ENCODE measurements at places on chromosomes 16 and 17.

DNA sequence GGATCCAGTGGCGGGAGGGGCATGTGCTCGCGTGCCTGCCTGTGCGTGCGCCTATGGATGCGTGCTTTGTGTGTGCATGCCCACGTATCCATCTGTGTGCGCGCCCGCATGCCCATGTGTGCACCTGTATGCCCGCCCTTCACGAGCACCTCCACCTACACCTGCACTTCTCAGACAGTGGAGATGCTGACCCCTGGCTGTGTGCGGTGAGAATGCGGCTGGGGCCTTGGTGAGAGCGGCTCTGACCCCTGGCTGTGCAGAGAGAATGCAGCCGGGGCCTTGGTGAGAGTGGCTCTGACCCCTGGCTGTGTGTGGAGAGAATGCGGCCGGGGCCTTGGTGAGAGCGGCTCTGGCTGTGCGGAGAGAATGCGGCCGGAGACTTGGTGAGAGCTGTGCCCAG lies 33.9 kb downstream of the AXIN1 start:
- no peak for DNase-seq

DNA sequence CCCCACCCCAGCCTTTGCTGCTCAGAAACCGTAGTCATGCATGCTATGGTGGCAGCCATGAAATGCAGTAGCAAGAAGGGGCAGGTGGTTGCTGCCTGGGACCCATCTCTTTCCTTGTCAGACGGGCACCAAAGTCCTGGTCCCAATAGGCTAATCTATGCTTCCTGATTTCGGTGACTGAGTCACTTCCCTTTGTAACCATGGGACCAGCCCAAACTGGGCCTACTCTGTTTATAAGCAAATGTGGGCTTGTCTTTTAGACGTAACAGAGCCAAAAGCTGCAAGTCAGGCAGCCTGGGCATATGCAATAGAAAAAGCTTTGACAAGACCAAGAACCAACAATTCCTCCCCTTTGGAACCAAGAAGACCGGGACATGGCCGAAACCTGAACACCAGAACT lies 99.1 kb upstream of the RBBP6 start:
- DNase-seq, result no peak

DNA sequence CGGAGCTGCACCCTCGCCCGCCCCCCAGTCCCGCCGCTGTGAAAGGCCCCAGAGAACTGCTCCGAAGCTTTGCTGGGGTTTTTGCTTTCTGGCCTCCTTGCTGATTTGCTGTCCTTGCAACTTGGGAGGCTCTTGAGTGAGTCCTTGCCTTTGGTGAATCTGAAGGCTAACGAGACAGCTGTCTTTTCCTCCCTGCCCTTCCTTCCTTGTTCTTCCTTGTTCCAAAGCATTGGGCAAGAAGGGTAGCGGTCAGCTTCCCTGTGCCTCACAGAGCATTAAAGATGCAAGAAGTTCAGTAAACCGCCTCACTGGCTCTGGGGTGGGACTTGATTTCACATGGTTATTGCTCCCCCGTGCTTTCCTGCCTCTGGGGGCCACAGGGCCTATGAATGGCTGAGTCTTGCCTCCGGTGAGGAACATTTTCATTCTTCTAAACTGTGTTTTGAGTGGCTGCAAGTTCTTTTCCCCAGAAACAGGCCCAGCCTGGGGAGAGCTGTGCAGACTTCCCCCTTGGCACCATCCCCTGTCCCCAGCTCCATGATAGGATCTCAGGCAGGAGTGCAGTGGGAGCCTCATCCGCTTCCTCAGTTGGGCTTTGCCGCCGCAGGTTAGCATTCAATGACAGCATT lies 1.4 kb downstream of the YPEL2 start:
- peak; percentile 50 for DNase-seq

DNA sequence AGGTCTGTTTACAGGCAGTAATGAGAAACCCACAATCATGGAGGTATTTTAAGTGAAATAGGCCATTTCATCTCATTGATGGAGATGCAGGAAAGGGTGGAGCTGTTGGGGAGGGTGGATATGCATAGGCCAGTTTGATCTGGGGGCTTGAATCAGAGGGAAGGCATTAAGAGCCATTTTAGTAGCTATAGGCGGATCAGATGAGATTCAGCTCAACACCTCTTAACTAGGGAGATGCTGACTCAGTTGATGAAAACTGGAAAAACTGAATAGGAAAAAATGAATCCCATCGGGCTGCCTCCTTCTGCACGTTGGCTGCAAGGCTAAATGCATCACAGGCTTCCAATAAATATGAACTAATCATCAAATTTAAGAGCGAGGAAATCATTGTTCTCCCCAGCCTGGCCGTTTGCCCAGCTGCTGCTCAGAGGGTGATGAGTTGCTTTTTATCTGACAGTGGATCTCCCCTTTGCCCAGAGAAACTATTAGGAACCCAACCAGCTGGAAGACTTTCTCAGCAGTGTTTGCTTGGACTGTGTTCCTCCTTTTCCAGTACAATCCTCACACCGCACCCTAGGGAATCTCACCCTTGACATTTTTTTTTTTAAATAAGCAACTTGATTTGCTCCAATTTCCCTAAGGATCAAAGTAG lies 149.6 kb downstream of the SOX9 start:
- DNase-seq, result peak; percentile 29

GRCh38 chr16:495127-495748 lies 32.3 kb upstream of the CAPN15 start:
- DNase-seq, result peak; percentile 50

DNA sequence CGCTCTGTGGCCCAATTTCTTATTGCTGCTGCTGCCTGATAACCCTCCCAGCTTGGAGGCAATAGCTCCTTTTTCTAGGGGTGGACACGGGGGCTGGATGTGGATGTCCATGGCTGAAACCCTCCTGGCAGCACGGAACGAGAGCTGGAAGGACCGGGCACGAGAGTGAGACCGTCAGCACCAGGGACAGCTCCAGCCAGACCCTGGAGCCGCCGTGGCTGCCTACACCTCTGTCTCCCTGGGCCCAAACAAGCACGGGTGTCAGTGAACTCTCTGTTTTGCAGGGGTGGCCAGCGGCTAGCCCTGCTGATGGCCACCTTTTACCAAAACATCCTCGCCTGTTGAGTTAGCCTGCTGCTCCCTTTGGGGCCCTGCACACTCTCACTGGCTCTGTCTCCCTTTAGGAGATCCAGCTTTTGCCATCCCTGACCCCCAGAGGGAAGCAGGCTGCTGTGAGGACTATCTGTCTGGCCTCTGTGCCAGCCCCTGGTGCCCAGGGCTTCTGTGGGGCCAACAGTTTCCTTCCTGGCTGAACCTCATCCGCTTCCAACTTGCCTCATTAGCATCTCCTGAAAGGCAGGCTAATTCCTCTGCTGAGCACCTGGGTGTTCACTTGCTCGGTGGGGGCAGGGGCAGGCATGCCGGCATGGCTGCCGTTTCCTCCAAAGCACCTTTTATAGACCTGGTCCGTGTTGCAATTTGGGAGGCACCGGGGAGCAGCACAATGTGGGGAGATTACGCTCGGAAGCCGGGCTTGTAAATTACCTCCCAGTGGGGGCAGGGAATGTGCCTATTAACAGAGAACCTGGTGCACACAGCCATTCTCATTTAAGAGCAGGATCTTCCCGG lies 118.1 kb downstream of the ENGASE start:
- peak; percentile 22 for DNase-seq

DNA sequence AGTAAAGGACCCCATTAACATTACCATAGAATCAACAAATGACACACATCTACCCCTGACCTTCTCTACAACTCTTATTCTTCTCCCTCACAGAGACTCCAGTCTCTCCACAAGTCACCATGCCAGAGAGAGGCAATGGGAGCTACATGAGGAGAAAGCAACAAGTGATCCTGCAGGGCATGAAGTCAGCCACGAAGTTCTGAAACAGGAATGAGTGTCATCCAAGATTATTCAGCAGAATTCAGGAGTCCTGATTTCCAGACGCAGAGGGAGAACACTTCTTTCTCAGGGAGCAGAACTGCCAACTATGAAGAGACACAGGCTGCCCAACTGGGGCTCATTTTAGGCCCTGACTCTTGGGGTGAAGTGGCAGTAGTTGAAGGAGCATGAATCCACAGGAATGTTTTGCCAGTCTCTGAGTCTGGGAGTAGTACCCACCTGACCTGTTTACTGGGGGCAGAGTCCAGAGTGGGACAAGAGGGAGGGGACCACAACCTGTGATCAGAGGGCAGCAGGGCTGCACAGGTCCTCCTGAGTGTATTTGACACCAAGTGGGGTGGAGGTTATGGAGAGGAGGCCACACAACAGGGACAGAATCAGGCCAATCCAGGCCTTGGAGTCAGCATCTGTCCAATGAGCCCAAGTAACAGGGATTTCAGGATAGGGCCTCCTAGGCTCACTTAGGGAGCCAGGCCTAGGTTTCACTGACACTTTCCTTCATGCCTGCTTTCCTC lies 2.4 kb upstream of the MTMR4 start:
- no peak for DNase-seq

GRCh38 chr17:5182597-5183409 lies 8.9 kb downstream of the ZNF594 start:
- DNase-seq, result no peak

GRCh38 chr16:4904942-4905615 lies 31.9 kb downstream of the PPL start:
- DNase-seq, result no peak

GRCh38 chr17:61188081-61188480 lies 211.6 kb upstream of the TBX2 start:
- no peak for DNase-seq

DNA sequence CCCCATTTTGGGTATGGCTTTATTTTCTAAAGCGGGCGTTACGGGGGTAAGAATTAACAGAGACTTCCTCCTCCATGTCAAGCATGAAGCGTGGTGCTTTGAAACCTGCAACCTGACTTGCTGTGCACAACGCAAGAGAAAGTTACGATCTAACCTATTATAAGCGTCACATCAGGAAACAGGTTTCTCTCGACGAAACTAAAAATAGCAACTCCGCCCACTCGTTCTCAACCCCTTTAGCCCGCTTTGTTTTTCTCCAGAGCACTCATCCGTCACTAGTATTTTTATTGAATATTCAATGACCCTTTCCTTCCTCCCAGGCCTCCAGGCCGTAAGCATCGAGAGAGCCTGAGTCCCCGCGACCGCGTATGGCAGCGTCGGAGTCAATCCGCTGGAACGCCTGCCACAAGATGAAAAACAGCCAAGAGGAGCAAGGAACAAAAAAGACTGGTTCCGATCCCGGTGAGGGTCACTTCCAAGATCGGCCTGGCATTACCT lies 555 bp downstream of the NUP88 start:
- DNase-seq, result peak; percentile 62

GRCh38 chr16:62283-62967 lies 8.8 kb downstream of the SNRNP25 start:
- no peak for DNase-seq

- DNase-seq, result peak; percentile 65
These were observed 25.8 kb downstream of the YPEL2 start for GRCh38 chr17:59357219-59357697.

- peak; percentile 63 for DNase-seq
These were observed 16.1 kb downstream of the SGCA start for GRCh38 chr17:50181591-50182560.

DNA sequence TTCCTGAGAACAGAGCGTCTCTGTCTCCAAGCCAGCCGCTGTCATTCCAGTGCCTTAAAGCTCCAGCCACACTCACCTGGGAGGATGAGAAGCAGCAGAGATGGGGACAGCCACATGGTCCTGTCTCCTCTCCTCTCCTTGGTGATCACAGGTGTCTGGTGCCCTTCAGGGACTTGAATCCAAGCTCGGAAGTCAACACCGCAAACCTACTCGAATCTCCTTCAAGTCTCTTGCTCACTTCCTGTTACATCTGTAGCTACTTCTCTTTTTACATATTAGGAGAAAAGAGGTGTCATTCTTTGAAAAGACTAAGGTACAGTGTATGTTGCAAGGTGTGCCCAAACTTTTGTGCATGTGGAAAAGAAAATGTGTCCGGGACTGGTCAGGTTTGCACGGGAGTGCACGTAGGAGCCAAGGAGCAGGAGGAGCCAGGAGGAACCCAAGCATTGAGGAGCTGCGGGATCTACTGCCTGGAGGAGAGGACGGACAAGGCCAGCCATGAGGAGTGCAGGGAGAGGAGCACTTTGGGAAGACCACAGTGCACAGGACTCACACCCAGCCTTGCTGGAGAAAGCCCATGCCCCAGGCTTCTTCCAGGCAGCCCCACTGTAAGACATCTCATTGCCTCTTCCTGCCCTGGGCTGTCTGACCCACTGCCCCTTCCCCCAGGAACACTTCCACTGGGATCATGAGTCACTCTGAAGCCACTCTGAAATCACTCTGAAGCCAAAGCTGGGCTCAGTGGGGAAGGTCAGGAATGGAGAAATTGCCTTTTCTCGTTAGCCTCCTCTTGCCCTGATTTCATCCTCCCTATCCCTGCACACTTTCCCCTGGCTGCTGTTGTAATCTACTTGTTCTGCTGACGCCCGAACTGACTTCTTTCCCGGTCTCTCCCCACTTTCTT lies at the start of gene CD300LD:
Gene CD300LD (minus strand): TSS at position 197 of the 904 bp plus-strand sequence. CDS start 81 bp downstream, at position 116.
- DNase-seq, result no peak

- peak; percentile 43 for DNase-seq
These were observed 2.4 kb downstream of the THRA start for GRCh38 chr17:40064971-40065768.

DNA sequence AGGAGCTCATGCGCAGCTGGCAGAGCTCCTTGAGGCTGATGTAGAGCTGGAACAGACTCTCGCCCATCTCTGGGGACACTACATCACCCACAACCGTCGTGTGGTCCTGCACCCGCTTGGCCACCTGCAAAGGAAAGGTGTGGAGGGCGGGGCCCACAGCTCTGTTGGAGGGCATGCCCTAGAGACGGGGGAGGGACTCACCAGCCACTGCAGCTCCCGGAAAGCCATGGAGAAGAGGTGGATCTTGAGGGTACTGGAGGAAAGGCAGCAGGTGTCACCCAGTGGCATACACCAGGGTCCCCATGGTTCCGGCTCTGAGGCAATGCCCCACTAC lies 8.6 kb downstream of the UNC13D start:
- no peak for DNase-seq

DNA sequence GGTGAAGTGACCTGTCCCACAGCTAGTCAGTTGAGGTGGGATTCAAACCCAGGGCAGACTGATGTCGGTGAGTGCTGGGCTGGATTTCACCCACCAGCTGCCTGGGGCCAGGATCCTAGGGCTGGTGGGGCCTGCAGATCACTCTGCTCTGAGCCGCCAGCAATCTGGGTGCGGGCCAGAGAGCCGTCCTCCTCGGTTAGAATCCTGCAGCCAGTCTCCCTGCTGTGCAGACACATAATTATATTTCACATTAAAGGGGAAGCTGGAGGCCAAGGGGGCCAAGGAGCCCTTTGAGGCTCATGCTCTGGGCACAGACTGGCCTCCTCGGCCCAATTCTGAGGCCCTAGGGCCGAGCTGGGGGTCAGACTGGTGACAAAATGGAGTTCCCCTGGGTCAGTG lies 996 bp upstream of the KCNJ12 start:
- no peak for DNase-seq

- DNase-seq, result peak; percentile 28
These were observed 147.2 kb downstream of the SPECC1 start for GRCh38 chr17:20156196-20157000.

- peak; percentile 24 for DNase-seq
These were observed at the start of gene CRYM for GRCh38 chr16:21277927-21278706. TSS of gene CRYM (minus strand) at chr16:21278290. CDS start at chr16:21278251, 39 bp downstream.

DNA sequence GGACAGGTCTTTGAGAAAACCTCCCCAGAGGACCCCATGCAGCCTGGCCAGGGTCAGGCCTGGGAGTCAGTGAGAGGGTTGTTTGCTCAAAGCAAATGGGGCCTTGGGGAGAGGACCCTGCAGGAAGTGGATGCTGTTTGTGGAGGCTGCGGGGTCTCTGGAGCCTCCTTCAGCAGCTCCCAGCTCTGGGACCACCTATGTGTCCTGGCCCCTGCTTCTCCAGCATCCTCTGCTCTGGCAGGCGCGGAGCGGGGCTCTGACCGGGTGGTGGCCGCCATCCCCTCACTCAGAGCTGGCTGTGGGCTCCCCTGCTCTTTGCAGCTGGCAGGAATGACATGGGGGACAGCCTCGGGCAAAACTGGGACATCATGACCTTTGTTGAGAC lies 29.8 kb upstream of the CIBAR2 start:
- no peak for DNase-seq

GRCh38 chr16:72094266-72094610 lies 591 bp downstream of the DHX38 start:
- peak; percentile 12 for DNase-seq

Measured in iris pigment epithelial cell (primary cell).